Pulmonary artery endothelial cell (primary cell): ENCODE measurements at places on chromosomes 4 and X.

DNA sequence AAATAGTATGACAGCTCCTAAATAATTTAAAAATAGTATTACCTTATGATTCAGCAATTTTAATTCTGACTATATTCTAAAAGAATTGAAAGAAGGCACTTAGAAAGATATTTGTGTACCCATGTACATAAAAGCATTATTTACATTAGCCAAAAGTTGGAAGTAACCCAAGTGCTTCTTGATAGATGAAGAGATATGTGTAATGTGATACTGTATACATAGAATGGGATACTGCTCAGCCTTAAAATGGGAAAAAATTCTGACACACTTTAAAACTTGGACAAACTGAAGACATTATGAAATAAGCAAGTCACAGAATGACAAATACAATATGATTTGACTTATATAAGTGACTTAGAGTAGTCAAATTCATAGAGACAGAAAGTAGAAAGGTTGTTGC lies 112.2 kb downstream of the IDS start:
- no peak for DNase-seq

GRCh38 chrX:48617542-48618340 lies 20.4 kb downstream of the WDR13 start:
- no peak for DNase-seq

- no peak for DNase-seq
Observed at GRCh38 chr4:155299103-155299502, 77.7 kb downstream of the MAP9 start.

DNA sequence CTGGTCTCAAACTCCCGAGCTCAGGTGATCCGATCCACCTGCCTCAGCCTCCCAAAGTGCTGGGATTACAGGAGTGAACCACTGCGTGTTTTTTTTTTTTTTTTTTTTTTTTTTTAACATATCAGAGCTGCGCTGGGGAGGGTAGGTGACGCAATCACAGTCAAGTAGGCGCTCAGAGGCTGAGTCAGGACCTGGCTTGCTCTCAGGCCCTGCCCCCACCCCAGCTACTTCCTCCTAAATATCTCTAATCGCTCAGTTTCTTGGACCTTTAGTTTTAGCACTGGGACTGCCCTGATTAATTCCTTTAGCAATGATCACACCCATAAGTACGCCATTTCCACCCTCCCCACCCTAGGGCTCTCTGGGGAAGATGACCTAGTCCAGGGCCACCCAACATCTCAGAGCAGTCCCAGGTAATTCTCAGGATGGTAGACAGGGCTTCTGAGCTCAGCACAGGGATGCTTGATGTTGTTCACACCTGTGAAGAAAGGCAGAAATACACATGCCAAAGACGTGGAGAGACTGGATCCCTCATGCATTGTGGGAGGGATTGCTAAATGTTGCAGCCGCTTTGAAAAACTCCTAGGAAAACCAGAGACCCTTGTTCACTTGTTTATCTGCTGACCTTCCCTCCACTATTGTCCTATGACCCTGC lies 50.2 kb downstream of the DDX3X start:
- DNase-seq: peak; percentile 10

- DNase-seq: no peak
Observed at GRCh38 chr4:5266991-5267390, 215.7 kb downstream of the STK32B start.

GRCh38 chrX:154534526-154535322 lies 11.9 kb downstream of the G6PD start:
- peak; percentile 47 for DNase-seq

GRCh38 chrX:72100824-72101351 lies 30.8 kb downstream of the RTL5 start:
- DNase-seq: no peak

- no peak for DNase-seq
Observed at GRCh38 chr4:185019456-185020292, 1.4 kb downstream of the HELT start.

DNA sequence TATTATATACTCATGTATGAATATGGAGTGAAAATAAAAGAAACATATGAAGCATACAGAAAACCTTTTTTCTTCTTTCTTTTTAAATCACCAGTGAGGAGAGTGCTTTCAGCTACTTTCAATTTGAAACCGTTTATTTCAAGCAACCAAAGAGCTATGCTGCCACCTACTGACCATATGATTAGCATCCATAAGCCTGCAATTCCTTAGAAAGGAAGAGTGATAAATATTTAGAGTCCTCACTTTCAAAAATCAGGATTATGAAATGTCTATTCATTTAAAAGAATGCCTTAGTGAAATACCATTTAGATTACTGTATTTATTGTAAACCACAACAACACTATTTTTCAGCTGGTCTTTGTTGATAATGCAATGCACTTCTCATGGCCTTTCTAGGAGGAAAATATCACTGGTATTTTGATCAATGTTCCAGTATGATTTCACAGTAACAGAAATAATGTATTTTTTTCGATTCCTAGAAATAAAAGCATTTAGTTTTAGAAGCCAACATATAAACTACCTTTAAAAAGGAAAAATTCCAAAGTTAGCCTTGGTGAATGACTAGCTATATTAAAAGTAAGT lies 667.6 kb downstream of the PCDH18 start:
- DNase-seq: peak; percentile 13

GRCh38 chr4:82797405-82798111 lies 1.0 kb downstream of the SCD5 start:
- DNase-seq: no peak

DNA sequence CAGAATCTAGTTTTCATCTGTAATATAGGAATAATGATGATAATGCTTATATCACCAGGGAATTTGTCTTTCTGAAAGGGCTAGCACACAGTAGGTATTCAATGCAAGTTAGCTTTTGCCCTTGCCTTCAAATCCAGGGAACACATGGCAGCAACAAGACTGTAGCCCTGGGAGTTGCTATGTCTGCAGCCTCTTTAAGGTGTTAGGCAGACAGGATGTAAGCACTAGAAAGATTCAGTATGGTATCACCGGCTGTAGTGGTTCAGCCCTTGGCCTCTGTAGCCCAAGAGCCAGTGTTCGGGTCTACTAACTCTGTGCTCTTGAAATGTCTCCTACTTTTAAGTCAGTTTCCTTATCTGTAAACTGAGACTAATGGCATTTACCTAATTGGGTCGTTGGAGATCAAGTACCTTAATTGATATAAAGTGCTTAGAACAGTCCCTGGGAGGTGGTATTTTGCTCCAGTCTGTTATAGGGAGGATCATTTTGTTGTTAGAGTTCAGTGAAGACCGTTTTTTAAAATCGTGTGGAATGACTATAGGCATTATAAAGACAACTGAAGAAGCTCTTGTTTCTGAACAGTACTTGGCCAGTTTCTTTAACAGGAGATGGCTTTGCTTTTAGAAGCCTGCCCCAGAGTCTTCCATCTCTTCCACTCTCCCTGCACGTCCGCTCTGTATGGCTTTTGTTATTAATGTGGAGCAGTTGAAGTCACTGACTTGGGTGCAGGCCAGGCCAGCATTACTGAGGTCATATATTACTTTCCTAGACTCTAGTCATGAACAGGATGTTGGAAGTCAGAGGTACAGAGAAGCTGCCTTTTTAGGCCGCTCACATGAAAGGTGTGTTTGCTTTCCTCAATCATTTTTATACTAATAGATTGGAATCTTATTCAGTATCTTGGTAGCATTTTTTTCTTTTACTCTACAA lies 44.8 kb downstream of the GAB1 start:
- peak; percentile 71 for DNase-seq

DNA sequence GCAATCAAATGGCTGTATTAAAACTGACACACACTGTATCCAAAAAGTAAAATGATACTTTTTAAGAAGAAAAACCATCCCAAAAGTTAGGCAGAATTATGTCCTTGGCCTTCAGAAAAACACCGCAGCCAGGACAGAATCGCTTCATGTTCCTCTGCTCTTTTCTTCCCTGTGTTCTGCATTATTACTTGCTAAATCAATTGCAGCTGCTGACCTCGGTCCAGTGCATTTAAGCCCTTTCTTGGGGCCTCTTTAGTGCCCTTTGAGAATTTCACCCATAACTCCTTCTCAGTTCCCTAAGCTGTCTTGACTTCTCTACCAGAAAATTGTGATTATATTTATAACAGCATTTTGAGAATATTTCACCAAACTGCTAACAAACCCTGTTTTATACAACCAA lies 696.9 kb downstream of the PCDH7 start:
- no peak for DNase-seq

DNA sequence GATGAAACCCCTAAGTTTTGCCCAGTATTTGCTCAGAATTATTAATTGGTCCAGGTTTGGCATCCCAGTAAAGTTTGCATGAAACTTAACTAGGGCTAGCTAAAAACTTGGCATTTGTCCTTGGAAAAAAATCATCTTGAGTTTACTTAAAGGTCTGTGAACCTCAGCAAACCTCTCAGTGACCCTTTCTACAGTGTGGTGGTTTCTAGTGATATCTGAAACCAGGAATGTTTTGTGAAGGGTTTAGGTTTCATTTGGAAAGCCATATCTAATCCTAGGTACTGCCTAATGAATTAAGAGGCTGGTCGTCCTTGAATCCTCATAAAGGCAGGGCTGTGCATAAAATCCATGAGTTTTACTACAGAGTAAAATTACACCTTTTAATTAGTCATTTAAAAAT lies 218.5 kb upstream of the ANKRD50 start:
- DNase-seq: no peak

DNA sequence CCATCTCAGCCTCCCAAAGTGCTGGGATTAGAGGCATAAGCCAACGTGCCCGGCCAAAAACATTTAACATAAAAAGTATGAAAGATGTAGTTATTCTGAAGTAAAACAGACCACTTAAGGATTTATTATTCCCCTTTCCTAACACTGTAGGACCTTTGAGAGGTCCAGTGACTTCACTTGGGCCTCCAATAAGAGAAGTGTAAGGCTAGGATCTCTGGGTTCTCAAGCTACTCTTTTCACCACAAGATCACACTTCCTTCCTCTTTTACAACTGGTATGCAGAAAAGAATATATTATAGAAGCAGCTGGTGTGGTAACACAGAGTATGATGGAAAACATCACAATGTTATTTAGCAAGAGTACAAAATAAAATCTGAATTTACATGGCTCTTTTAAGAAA lies 30.2 kb upstream of the CCNG2 start:
- DNase-seq: no peak

DNA sequence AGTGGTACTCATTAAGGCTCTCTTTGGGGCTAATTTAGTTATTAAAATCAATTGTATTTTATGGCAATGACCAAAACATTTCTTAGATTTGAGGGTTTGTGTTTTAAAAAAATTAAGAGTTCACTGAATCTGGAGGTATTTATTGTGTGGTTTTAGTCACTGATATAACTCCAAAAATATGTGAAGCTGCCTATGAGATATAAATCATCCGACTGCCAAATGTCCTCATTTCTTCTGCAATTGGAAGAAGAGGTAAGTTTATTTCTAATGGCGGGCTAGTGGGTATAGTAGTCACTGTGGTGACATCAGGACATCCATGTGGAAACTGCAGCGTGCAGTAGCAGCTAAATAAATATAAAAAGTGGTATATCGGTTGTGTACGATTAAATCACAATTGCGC lies 205.5 kb downstream of the MID1 start:
- no peak for DNase-seq

- DNase-seq: peak; percentile 4
Observed at GRCh38 chrX:15916704-15917084, 62.1 kb upstream of the AP1S2 start.

DNA sequence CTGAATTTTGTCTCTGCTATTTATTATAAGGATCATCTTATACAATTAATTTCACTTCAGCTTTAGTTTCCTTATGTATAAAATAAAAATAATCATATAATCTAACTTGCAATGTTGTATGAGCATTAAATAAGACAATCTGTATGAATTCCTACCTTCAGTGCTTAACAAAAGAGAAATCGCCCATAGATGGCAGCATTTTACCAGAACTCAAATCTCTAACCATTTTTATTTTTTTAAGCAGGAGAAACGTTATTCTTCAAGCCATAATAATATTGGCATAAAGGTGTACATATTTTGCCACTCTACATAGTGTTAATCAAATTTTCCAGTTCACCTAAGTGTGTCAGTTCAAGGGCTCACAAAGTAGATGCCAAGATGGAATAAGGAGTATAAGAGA lies 78.8 kb downstream of the TMEM47 start:
- no peak for DNase-seq

GRCh38 chr4:112094330-112094729 lies 50.9 kb upstream of the FAM241A start:
- DNase-seq: no peak

GRCh38 chrX:131365766-131366165 lies 76.7 kb upstream of the IGSF1 start:
- DNase-seq: no peak

GRCh38 chr4:153140294-153140693 lies 63.9 kb upstream of the TRIM2 start:
- DNase-seq: no peak

- no peak for DNase-seq
Observed at GRCh38 chrX:3191201-3191600, 149.9 kb downstream of the ARSF start.

- DNase-seq: no peak
Observed at GRCh38 chrX:104430742-104431119, 135.3 kb upstream of the IL1RAPL2 start.

GRCh38 chr4:30456716-30457115 lies 263.5 kb upstream of the PCDH7 start:
- DNase-seq: no peak

GRCh38 chr4:81635739-81636138 lies 164.0 kb upstream of the RASGEF1B start:
- no peak for DNase-seq

DNA sequence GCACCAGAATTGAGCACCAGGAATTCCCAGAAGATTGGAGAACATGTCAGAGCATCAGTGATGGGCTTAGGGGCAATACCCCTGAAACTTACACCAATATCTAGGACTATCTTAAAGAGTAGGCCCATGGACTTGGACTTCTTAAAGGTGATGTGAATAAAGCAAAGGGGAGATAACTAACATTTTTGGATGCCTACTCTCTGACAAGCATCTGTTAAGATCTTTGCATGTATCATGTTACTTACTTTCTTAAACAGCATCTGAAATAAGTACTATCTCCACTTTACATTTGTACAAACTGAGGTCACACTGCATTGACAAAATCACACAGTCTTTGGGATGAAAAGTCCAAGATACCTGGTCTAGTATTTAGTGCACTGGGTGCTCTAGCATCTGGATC lies 258.6 kb upstream of the ARSJ start:
- no peak for DNase-seq

DNA sequence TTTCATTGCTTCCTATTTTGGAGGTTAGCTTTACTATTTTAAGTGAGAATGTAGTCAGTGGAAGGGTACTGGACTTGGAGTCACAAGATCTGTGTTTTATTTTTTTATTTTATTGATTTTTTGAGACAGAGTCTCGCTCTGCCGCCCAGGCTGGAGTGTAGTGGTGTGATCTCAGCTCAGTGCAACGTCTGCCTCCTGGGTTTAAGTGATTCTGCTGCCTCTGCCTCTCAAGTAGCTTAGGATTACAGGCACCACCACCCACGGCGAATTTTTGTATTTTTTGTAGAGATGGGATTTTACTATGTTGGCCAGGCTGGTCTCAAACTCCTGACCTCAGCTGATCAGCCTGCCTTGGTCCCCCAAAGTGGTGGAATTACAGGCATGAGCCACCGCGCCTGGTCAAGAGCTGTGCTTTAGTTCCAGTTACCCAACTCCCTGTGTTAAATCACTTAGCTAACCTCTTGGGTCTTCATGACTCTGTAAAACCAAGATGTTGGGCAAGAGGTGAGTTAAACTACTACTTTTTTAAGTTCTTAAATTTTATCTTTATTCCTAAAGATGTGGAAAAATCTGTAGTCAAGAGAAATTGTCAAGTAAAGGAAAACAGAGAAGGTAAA lies 11.2 kb downstream of the USP9X start:
- no peak for DNase-seq
